ENCODE measurements at places on chromosomes 6 and 20. TPM values are rescaled to one million over a fixed set of nuclear protein-coding genes. Genes with fewer than 3 reads are reported as not detected.
A peak's percentile ranks its signal among the peaks of the same experiment; 100 is the strongest.

GRCh38 chr20:32580970-32581838 lies 3.9 kb downstream of the NOL4L start:
- DNase-seq = no peak

DNA sequence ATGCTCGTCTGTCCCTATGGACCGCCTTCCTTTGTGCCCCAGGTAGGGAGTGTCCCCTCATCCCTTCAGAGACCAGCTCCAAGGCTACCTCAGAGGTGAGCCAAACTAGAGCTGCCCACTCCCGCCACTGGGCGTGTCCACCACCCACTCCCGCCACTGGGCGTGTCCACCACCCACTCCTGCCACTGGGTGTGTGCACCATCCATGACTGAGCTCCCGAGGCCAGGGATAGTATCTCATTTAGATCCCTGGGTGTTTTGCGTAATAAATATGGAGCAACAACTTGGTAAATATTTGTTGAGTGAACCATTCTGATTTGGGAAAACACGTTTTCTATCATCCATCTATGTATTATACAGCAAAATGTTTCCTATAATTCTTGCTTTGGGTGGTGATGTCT lies 68.8 kb downstream of the ZBTB2 start:
- DNase-seq = no peak

GRCh38 chr6:130306377-130306776 lies 59.4 kb upstream of the TMEM200A start:
- DNase-seq = no peak

DNA sequence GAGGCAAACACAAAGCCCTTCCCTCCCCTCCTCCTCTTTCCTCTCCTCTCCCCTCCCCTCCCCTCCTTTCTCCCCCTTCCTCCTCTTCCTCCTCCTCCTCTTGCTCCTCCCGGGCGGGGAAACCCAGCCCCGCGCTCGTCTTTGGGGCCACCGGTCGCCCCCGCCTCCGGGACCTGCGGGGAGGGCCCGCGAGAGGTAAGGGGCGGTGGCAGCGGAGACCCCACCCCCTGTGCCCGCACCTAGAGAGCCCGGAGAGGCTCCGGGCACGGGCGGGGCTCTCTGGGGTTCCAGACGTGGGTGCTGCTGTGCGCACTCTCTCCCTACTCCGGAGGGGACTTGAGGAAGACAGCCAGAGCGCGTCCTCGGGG lies at the start of gene RIN2:
TSS of gene RIN2 (plus strand) at position 126 of the 368 bp plus-strand sequence. CDS start 131,344 bp downstream, outside the sequence.
- peak; percentile 48 for DNase-seq

- no peak for DNase-seq
Measured at GRCh38 chr6:82217018-82217586, 30.4 kb downstream of the IBTK start.

Gene SMPD2
- total RNA-seq = 35.7 TPM

GRCh38 chr6:115415378-115415777 lies 645.3 kb downstream of the FRK start:
- DNase-seq = no peak

Gene LPA
- not detected for total RNA-seq

DNA sequence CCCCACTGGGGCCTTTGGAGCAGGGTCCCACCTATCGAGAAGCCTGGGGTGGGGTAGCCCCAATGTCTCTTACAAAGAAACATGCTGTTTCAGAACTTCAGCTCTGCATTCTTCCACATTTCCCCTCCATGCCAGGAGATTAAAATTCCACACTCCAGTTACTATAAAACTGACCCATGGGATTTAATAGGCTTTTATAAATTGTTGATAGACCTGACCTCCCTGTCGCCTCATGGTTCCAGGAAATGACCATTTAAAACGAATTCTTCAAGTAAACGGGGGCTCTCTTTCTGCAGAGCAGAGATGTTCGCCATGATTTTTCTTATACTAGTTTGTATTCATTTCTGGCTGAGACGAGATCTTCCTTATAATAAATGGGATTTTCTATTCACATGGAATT lies 19.3 kb downstream of the RIN2 start:
- no peak for DNase-seq

- no peak for DNase-seq
Measured at GRCh38 chr6:42629845-42630244, 66.0 kb downstream of the UBR2 start.

Gene TFAP2D
- not detected for total RNA-seq

GRCh38 chr6:148134592-148134991 lies 208.0 kb upstream of the SASH1 start:
- no peak for DNase-seq
